ENCODE measurements at places on chromosomes 2 and 18. TPM values are rescaled to one million over a fixed set of nuclear protein-coding genes. Genes with fewer than 3 reads are reported as not detected.

DNA sequence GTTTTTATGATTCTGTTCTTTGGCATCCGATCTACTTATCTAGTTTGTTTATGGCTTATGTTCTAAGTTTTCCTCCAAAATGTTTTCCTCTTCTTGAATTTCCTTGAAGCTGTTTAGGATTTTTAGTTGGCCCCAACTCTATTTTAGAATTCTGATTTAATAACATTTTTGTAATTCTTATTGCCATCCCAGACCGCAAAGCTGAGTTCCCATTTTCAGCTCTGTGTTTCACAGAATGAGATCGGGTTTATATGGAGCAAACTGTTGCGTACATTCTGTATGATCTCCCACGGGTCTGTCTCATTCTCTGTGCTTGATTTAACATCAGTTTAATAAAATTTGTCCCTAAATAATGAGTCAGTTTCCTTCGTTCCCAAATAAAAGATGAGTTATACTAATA lies 59.3 kb downstream of the DPP4 start:
- no peak overlapping the region for H3K4me3 ChIP-seq
- no peak overlapping the region for H3K27ac ChIP-seq
- no peak for DNase-seq
- H3K27me3 ChIP-seq: no peaks in the 10 kb centered on the region

DNA sequence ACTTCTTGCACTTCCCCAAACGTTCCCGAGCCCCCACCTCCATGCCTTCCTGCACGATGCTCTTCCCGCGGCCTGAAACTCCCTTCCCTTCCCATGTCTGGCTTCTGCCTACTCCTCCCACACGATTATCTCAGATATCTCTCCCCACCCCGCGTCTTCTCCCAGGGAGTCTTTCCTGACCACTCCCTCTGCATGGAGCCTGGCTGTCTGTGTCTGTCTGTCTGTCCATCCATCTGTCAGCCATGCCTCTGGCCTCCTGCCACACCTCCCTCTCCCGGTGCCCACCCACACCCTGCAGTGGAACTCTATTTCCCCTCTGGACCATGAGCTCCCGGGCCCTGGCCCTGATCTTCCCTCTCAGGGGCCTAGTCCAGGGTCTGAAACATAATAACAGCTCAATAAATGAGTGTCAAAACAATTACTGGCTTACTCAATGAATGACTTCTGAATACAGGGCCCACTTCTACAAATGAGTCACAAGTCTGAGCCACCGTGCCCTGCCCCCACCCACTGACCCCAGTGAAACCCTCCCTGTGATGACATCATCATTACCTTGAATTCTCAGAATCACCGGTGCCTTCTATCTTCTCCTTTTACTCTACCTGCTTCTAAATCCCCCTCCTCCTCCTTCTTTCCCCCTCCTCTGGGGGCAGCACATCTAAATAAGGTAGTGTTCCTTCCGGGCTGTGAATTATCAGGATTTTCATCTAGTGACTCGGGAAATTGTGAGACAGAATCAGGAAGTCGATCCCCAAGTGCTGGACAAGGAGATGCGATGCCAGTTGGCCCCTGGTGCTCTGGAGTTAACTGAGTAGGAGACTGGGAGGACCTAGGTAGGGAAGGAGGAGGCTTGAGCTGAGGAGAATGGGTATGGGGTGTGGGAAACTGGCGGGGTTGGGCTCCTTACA lies 46.1 kb upstream of the PLB1 start:
- no peak overlapping the region for H3K4me3 ChIP-seq
- peak overlapping the region; percentile 69 for H3K27ac ChIP-seq
- peak; percentile 42 for DNase-seq
- H3K27me3 ChIP-seq: no peaks in the 10 kb centered on the region
- H3K36me3 ChIP-seq: no peaks in the 10 kb centered on the region
- peaks cover 19% of the 10 kb centered on the region for H3K4me1 ChIP-seq

Gene NAB1
- total RNA-seq: 45.5 TPM

DNA sequence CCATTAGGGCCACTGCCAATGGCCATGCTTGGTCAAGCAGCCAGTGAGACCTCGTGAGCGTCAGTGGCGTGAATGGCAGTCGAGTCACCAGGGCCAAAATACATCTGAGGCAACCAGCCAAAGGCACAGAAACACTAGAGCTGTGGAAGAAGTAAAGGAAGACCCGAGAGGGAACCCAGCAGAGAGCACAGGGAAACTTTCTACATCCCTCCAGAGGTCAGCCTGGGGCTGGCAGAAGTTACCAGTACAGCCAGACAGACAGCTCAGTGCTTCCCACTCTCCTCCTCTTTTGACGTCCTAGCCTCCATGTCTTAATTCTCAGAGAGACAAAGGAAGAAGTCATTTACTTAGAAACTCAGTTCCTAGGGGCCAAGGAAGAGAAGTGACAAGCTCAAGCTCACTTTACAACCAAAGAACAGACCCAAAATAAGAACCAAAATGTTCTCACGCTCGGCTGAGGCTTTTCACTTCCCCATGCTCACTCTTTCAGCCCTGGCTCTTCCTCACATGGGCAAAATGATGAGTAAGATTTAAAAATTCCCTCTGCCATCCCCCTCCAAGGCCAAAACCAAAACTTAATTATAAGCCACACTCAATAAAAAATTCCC lies 8.7 kb downstream of the CYRIA start:
- peak overlapping the region; percentile 72 for H3K27ac ChIP-seq
- H3K4me3 ChIP-seq: no peak overlapping the region
- no peaks in the 10 kb centered on the region for H3K27me3 ChIP-seq
- H3K4me1 ChIP-seq: peaks cover 87% of the 10 kb centered on the region
- peaks cover 6% of the 10 kb centered on the region for H3K36me3 ChIP-seq
- DNase-seq: no peak

Gene PROKR1
- total RNA-seq: not detected
